ENCODE measurements at places on chromosomes 2 and 18. TPM values are rescaled to one million over a fixed set of nuclear protein-coding genes. Genes with fewer than 3 reads are reported as not detected.

Gene MAB21L4
- not detected for total RNA-seq

Gene MAP3K19
- total RNA-seq, result not detected

Gene SLC9A4
- 0.06 TPM for total RNA-seq

Gene MBD2
- 175 TPM for total RNA-seq

Gene RASGRP3
- 2.7 TPM for total RNA-seq

Gene PDCD1
- total RNA-seq, result 52.0 TPM

Gene NEMP2
- 16.0 TPM for total RNA-seq

Gene ARHGEF4
- total RNA-seq, result 0.63 TPM

Gene C2orf80
- total RNA-seq, result not detected

Gene LYPD1
- not detected for total RNA-seq

Gene KCNG2
- total RNA-seq, result not detected

Gene PPP1R1C
- total RNA-seq, result not detected
